ENCODE measurements at places on chromosomes 2 and 18.

DNA sequence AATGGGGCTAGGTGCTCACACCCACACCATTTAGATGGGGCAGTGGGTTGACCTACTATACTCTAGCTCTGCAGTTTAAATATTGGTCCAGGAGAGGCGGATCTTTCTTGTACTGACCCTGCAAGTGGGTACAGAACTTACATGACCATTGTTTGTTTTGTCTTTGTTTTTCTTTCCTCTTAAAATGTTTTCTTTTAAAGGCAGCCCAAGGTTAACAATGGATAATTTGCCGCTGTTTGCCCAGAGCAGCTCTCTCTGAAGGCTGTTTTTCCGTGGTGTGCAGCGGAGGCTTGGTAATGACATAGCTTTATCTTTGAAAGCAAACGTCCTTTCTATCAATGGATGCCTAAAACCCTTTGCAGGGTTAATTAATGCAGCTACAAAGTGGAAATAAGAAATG lies 133.3 kb upstream of the MEX3C start:
- DNase-seq: no peak

DNA sequence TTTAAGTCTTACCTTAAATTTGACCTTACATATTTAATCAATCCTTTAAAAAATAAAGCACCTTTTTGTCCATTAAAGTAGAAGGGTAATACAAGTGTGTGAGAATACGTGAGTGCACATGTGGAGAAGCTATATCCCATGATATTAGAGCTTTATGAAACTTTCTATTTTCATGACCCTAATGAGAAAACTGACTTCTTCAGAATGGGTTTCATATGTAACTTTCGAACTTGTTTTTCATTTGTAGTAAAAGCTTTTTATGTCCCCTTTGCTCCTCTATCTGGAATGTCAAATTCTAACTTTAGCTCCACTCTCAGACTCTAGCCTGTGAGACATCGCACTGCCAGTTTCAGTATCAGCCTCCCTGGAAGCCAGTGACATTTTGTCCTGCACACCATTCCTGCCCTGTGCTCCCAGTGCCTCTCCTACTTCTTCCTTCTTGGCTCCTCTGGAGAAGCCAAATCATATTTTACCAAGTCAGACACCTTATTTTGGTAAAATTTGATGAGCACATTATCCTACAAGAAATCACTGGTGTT lies 42.0 kb downstream of the MAPRE2 start:
- DNase-seq: no peak

GRCh38 chr2:132415915-132416722 lies 486 bp upstream of the GPR39 start:
- peak; percentile 90 for DNase-seq

DNA sequence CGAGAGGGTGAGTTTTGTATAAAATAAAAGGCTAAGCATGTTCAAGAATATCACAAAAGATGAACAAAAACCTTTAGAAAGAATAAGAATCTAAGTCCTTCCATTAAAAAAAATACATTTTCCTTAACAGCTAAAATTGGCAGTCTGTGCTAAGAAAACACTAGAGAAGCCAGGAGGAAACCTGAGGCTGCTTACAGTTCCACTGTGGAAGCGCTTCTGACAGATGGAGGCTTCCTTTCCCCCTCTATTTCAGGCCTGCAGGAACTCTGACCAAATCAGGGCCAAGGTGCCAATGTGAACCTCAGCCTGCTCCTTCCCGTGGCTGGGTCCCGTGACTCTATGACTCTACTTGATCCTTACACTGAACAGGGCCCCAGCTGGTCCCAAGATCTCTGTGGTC lies 108.1 kb upstream of the ARHGAP28 start:
- DNase-seq: no peak

GRCh38 chr18:73962256-73962655 lies 185.4 kb downstream of the FBXO15 start:
- DNase-seq: no peak

GRCh38 chr18:54775686-54776085 lies 52.6 kb upstream of the RAB27B start:
- DNase-seq: no peak

GRCh38 chr2:189502714-189503113 lies 61.4 kb downstream of the WDR75 start:
- no peak for DNase-seq

- DNase-seq: no peak
Observed at GRCh38 chr18:50114448-50114847, 80.5 kb downstream of the MYO5B start.

DNA sequence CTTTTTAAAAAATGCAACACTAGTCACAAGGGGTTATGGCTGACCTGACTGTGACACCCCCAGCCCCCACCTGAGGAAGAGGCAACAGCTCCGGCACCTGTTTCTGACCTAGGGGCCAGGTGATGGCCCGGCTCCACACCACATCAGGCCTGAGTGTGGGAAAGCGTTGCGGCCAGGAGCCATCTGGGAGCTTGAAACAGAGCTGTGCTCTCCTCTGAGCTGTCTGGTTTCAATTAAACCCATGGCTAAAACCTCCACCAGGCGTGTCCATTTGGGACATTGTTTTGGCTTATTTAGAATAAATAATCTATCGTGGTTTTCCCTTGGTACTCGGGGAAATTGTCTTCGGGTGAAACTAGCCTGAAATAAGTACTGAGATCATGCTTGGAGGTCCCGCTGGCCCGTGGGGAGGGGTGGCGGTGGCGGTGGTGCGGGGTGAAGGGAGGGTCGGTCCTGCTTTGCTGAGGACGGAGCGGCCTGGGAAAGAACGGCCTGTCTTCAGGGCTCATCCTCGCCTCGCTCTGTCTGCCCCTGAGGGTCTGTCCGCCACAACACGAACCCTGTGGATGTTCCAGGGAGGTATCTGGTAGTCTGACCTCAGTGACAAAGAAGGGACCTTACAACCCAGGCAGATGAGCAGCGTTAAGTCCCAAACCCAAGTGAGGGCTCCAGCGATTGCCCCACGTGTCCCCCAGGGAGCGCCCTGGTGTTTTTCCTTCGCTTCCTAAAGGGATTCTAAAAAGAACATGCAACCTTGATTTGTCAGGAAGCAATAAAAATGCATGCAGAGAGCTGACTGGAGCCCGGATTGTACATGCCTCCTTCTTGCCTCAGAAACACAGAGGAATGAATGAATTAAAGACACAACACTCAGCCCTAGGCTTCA lies 58.7 kb downstream of the IL1RL2 start:
- DNase-seq: no peak

DNA sequence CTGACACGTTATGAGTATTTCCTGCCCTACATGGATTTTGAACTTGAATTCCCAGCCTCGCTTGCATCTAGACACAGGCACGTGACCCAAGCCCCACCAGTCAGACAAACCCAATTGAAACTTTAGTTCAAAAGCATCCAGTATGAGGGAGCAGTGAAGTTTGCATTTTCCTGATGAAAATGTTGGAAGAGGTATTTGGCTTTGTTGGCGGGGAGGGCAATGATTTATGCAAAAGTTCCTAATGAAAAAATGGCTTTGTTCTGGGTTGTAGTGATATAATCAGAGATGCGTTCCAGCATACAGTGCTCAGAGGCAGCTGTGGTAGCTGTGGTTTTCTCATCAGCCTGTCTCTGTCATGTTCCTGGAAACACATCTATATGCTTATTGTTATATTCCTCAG lies 36.8 kb upstream of the CPS1 start:
- no peak for DNase-seq

GRCh38 chr2:65565681-65566080 lies 133.3 kb upstream of the SPRED2 start:
- DNase-seq: no peak

DNA sequence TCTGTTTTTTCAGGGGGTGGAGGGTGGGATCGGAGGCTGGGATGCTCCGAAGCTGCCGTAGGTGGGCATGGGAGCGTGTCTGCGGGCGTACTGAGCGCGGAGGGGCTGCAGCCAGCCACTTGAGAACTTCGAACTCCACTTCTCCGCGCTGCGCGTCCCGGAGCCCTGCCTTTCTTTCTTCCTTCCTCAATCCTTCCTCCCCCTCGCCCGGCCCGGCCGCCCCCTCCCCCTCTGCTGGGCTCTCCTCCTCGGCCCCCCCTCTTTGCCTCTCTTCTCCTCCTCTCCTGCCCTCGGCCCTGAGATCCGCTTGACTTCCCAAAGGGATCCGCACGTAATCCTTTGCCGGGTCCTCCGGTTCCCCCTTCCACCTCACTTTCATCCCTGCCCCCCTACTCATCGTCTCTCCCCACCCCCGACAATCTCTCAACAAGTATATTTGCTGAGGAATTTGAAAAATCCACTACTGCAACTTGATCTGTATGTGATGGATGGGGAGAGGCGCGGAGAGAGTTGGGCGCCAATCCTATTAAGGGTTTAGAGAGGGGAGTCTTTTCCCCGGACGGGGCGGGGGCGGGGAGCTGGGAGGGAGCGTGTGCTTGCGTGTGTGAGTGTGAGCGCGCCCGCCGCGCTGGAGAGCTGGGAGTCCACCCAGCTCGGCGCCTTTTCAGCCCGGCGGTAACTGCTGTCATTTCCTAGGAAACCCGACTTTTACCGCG lies 1.1 kb downstream of the GLI2 start:
- DNase-seq: no peak

DNA sequence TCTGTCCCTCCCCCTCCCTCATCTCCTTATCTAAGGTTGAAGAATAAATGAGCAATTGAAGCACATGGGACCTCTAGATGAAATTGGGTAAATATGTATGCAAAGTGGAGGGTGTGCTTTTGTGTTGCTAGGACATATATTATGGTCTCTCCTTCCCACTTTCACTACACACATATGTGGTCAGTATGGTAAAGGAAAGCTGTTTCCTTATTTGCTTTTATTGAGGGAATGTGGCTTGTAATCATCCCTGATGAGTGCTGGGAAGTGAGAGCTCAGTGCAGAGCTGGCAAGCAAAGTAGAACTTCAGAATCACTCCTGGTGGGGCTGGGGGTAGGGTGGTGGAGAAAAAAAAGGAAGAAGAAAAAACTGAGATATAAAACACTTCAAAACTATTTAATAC lies 189.9 kb upstream of the ATP5MC3 start:
- DNase-seq: no peak

GRCh38 chr2:29382486-29382885 lies 267.3 kb downstream of the CLIP4 start:
- DNase-seq: no peak

DNA sequence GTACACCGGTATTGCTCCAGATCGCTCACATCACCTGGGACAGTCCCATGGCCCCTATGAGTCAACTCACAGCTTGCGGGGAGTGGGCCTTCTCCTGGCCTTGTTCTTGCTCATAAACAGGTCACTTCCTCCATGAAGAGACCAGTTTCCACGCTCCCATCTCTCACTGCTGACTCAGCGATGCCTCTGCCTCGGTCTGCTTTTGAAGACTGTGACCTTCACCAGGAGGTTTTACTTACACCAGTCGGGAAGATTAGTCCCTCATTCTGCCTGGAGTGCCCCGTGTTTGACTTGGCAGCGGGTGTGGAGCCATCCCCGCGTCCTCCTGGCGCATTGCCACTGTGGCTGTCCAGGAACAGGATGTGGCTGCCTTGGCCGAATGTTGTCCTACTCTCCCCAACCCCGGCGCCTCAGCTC lies 159.8 kb downstream of the RHBDD1 start:
- no peak for DNase-seq

DNA sequence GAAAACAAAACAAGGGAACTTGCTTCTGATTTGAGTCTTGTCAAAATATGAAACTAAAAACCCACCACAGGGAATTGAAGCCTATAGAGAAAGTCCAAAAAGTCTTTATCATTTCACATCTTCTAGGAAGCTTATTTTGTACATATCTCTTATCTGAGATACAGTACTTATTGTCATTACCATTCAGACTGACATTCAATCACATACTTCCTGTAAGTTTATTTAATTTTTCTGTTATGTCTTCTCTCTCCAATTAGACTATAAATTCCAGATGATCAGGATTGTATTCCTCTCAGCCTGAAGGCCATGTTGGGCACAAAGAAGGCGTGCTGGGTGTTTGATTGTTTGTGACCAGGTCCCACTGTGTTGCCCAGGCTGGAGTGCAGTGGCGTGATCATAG lies 59.2 kb downstream of the METTL4 start:
- no peak for DNase-seq

DNA sequence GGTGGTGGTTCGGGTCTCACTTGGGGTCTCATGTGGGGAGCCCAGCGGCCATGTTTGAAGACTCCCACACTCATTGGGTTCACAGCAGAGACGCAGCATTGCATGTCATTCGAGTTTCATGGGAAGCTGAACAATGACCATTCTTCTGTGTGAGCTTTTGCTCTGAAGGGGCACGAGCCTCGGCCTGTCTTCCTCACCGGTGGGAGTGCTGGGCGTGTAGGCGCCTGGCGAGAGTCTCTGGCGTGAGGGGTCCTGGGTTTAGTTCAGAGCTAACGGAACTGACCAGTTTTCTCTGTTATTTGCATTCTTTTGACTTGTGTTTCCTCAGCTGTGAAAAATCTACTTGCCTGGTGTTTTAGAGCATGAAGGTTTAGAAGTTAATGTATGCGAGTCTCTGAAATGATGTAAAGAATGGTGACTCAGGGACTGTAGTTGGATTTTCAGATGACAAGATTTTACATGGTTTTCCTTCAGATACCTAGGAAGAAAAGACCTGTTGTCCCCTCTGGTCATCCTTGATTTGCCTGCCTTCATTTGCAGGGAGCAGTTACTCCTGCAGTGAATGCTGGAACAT lies 98.1 kb downstream of the ARMC9 start:
- no peak for DNase-seq

DNA sequence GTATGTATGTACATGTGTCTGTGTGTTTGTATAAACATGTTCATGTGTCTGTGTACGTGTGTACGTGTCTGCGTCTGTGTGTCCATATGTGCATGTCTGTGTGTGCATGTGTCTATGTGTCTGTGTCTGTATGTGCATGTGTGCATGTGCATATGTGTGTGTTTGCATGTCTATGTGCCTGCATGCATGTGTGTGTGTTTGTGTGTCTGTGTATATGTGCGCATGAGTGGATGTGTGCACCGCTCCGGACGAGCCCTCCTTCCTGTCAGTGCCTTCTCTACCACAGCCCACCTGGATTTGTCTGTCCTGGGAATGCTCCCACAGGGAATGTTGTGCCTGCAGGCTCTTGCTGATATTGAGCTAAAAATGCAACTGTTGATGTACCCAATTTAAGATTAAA lies 113.3 kb upstream of the EPC2 start:
- DNase-seq: no peak

- DNase-seq: no peak
Observed at GRCh38 chr2:111661286-111661940, 222.6 kb downstream of the ANAPC1 start.

DNA sequence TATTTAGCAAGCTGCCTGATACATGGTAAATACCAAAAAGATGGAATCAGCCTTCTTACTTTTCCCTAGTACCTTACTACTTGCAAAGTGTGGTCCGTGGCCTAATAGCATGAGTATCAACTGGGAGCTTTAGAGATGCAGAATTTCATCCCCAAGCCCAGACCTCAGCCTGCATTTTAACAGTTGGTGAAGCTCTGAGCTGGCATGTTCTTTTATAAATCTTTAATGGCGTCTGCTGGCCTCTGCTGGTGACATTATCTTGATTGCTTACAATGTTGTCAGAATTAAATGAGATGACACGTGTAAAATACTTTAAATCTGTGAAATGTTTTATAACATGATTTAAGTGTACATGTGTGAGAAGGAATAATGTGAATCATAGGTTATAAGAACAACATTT lies 115.1 kb upstream of the NOSTRIN start:
- DNase-seq: no peak

- no peak for DNase-seq
Observed at GRCh38 chr2:71907503-71907902, 240.2 kb downstream of the CYP26B1 start.

- DNase-seq: no peak
Observed at GRCh38 chr18:8730080-8730827, 24.9 kb downstream of the MTCL1 start.
